ENCODE measurements at places on chromosomes 4 and X. TPM values are rescaled to one million over a fixed set of nuclear protein-coding genes. Genes with fewer than 3 reads are reported as not detected.

NIPAL1 gene
- total RNA-seq: 1.6 TPM

SPANXA1 gene
- total RNA-seq: not detected

MRPS18C gene
- 24.2 TPM for total RNA-seq

SMARCA1 gene
- 31.9 TPM for total RNA-seq

SPRY1 gene
- total RNA-seq: 33.1 TPM

ADH1B gene
- not detected for total RNA-seq
